RWPE2 (cell line): ENCODE measurements at places on chromosomes 1 and 21.
A peak's percentile ranks its signal among the peaks of the same experiment; 100 is the strongest.

- no peak for DNase-seq
Observed at GRCh38 chr1:230107941-230108340, 40.9 kb downstream of the GALNT2 start.

DNA sequence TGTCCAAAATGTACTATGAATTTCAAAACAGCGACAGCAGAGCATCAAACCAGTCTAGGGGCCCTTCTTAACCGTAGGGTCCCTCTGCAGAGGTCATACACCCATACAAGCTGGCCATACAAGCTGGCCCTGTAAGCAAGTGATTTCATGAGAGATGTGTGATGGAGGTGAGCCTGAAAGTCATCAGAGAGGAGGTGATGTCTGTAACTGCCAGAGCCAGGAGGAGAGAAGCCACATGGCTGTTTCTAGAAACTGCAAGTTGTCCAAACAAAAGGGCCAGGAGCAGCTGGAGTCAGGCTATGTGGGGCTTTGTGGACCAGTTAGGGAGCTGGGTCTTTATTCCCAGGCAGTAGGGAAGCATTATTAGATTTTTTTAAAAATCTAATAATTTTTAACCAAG lies 14.8 kb upstream of the SERINC2 start:
- no peak for DNase-seq

- DNase-seq: no peak
Observed at GRCh38 chr1:110350360-110350759, 11.2 kb downstream of the RBM15 start.

GRCh38 chr1:220380885-220381284 lies 108.6 kb upstream of the RAB3GAP2 start:
- no peak for DNase-seq

- peak; percentile 78 for DNase-seq
Observed at GRCh38 chr1:78176448-78176847, 130.7 kb downstream of the GIPC2 start.
